Cardiac fibroblast (primary cell): ENCODE measurements at places on chromosomes 7 and 10.
A peak's percentile ranks its signal among the peaks of the same experiment; 100 is the strongest.

DNA sequence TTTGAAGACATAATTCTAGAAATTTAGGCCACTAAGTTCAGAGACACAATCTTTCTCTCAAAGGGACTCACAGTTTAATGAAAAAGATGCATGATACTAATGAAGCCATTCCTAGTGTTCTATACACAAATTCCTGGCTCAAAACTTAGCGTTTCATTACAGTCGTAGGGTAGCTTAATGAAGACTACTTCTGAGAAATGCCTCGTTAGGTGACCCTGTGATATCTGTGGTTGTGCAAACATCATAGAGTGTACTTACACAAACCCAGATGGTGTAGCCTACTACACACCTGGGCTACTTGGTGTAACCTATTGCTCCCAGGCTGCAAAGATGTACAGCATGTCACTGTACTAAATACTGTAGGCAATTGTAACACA, 488 bp upstream of the CHCHD3 start:
- DNase-seq = no peak

GRCh38 chr7:33243319-33243881, 114.0 kb downstream of the BBS9 start:
- peak; percentile 81 for DNase-seq

- DNase-seq = no peak
These were observed 2.0 kb upstream of the LRRC4 start for GRCh38 chr7:128033246-128033645.

- peak; percentile 67 for DNase-seq
These were observed 3.2 kb downstream of the MAFK start for GRCh38 chr7:1533547-1534329.

- DNase-seq = no peak
These were observed 926 bp upstream of the C7orf33 start for GRCh38 chr7:148589640-148590039.

DNA sequence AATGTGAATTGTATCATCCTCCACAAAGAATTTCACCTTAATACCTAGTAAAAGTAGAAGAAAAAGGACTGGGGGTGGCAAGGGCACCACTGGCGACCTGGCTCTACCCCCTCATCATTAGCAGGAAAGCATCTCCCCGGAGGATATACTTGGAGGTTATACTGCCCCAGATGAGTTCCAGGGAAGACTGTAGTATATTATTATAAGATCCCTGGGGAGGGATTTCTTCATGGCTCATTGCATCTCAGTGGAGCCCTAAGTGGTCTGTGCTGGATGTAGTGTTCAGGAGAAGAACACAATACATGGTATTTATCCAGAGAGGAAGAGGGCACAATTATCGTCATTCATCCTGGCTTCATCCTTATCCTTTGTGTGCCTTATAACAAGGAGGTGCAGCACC, 14.2 kb upstream of the DYNC1I1 start:
- no peak for DNase-seq

- DNase-seq = peak; percentile 83
These were observed 8.2 kb upstream of the EFCAB10 start for GRCh38 chr7:105589356-105590077.

- peak; percentile 89 for DNase-seq
These were observed 220.1 kb downstream of the TNS3 start for GRCh38 chr7:47361746-47362215.

GRCh38 chr7:116984917-116985316, 31.6 kb downstream of the ST7 start:
- peak; percentile 58 for DNase-seq

- DNase-seq = no peak
These were observed 39.5 kb downstream of the LHFPL3 start for GRCh38 chr7:104367926-104368325.

DNA sequence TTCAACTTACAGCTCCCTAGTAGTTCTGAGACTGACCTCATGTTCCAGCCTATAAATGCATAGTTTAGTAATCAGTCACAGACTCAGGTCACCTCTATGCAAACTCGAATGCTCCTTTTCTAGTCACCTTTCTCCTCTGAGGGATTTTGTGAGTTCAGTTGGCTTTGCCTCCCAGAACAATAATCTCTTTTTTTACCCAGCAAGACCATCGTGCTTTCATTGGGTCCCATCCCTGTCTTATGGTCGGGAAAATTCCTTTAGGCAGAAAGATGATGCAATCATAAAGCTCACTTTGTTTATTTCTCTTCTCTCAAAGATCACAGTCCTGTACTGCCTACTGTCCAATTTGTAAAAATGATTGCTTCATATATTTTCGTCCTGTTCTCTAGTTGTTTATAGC, 38.4 kb downstream of the TWIST1 start:
- DNase-seq = peak; percentile 46

DNA sequence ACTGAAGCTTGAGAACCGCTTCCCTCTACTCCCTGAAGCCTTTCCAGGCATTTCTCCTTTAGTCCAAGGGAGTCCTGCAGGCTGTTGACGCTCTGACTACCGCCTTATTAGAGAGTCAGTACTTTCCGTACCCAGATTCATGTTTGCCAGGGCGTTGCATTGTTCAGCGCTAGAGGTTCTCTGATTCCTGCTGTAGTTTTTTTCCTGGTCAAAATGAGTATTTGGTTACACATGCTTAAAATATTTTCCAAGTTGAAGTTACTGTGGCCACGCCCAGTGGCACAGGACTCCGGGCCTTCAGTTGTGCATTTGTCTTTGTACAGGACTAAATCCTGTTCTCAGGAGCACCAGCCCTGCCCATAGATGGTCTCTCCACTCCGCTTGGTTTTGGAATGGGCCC, 7.9 kb downstream of the MTURN start:
- DNase-seq = peak; percentile 66

GRCh38 chr7:116543664-116544063, 18.8 kb downstream of the CAV1 start:
- DNase-seq = peak; percentile 80

GRCh38 chr10:132391676-132392020, 5.4 kb upstream of the PWWP2B start:
- DNase-seq = no peak

GRCh38 chr7:2024567-2024918, 208.2 kb downstream of the MAD1L1 start:
- DNase-seq = no peak

DNA sequence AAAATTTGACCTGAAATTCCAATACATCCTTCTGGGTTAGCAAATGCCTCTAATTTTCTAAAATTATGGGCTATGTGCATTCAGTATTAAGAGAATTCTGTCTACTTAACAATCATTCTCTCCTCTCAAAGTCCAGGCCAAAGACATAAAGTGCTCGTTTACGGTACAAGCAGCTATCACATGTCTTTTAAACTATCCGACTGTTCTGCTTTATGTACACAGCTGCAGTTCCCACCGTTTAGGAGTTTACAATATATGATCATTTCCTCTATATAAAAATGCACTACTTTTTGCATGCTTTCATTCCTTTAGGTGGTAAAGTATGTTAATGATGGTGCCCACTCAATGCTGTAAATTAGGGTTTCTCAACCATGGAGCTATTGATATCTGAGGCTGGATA, 34.0 kb downstream of the CDK6 start:
- DNase-seq = no peak

DNA sequence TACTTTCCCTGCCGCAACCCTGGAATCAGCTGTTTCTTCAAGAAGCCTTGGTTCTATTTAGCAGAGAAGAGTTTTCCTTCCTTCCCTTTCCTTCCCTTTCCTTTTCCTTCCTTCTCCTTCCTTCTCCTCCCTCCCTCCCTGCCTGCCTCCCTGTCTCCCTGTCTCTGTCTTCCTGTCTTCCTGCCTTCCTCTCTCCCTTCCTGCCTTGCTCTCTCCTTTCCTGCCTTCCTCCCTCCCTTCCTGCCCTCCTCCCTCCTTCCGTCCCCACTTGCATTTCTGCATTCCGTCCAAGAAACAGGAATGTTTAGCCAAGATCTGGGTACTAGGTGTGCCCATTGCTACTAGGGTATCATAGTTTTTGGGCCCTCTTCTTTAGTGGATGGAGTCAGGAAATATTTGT, 21.9 kb downstream of the SND1 start:
- peak; percentile 22 for DNase-seq

GRCh38 chr10:97771055-97771891, 526 bp downstream of the SFRP5 start:
- peak; percentile 33 for DNase-seq

- DNase-seq = no peak
These were observed 423.2 kb downstream of the CNTNAP2 start for GRCh38 chr7:146539836-146540235.

GRCh38 chr7:149459201-149459539, 1.7 kb downstream of the ZNF777 start:
- DNase-seq = peak; percentile 4

DNA sequence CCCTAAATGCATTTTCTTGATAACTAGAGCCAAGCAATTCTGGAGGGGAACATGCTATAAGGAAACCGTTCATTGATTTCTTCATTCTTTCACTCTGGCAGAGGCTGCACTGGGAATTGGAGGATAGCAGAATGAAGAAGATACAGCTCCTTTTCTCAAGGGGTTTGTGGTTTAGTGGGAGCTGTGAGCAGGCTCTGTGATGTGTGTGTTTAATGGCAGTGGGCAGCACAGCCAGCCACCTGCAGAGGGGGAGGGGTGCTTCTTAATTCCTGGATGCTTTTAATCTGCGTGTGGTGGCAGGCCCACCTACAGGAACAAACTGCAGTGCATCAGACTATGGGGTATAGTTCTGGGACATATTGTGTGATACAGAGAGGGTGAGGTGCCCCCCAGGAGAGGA, 31.9 kb downstream of the RPS24 start:
- DNase-seq = no peak

DNA sequence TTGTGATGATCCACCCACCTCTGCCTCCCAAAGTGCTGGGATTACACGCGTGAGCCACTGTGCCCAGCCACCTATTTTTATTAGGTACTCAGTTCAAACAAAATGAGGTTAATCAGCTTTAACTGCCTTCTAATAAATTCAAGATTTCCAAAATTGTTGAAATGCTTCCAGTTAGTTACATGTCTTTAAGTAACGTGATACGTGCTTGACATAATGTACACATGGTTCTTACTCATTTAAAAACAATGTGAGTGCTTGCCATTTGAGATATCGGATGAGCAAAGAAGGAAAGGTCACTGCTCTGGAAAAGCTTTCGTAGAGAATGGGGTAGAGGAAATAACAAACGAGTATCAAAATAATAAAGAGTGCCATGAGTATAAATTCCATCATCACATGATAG, 83.6 kb downstream of the KMT2E start:
- peak; percentile 91 for DNase-seq

DNA sequence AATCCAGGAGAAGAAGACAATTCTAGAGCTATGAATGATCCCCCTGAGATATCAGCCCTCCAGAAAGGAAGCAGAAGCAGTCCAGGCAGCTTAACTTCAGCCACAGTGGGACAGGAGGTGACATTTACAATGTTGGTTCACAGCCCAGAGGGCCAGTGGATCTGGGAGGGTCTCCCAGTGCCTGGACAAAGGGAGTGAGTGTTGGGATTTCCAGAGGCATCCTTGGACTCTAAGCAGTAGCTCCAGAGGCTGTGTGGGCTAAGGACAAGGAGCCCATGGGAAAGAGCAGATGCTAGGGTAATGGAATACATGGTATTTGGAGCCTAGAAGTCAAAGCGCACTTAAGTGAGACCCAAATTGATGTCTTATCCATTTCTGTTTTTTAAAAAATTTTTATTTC, 97.4 kb upstream of the NUPR2 start:
- no peak for DNase-seq

DNA sequence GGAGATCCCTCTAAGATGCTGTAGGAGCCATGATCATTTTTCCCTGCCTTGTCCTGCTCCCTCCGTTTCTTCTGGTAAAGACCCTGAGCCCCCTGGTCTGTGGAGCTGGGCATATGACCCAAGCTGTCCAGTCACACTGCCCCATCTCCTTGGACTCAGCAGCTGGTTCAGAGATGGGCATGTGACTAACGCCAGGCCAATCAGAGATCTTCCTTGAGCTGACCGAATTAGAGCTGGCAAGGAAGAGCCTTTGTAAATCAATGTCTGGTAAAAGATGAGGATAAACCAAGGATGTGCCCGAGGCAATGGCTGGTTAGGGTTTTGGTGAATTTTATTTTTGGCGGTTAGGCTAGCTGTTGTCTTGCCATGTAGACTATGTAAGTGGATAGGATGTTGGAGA, 173.3 kb downstream of the LCOR start:
- no peak for DNase-seq

DNA sequence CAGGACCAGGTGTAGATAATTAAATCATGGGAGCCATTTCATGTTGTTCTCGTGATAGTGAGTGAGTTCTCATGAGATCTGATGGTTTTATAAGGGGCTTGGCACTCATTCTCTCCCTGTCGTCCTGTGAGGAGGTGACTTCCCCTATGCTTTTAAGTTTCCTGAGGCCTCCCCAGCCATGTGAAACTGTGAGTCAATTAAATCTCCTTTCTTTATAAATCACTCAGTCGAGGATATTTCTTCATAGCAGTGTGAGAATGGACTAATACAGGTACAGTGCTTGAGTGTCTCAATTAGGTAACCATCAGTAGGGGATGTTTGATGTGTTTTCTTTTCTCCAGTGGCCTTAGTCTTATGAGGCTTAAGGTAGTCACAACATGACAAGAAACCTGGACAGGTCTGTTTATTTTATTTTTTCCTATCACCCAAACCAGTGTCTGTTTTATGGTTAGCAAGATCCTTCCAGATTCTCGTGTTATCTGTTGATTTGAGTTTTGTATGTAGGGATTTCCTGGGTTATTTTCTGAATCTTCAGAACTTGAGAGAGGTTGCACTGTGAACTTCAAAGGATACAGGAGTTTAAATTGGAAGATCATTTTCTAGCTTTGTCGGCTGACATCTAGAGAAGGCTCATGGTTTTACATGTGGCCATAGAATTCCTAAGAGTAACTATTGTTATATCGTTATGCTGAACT, 32.1 kb downstream of the UMAD1 start:
- no peak for DNase-seq

- DNase-seq = peak; percentile 3
These were observed 625.8 kb upstream of the SORCS1 start for GRCh38 chr10:107790271-107790670.

GRCh38 chr7:109375823-109376222, 806.1 kb downstream of the DNAJB9 start:
- no peak for DNase-seq

- no peak for DNase-seq
These were observed 7.1 kb downstream of the ZNF736 start for GRCh38 chr7:64320547-64321513.

DNA sequence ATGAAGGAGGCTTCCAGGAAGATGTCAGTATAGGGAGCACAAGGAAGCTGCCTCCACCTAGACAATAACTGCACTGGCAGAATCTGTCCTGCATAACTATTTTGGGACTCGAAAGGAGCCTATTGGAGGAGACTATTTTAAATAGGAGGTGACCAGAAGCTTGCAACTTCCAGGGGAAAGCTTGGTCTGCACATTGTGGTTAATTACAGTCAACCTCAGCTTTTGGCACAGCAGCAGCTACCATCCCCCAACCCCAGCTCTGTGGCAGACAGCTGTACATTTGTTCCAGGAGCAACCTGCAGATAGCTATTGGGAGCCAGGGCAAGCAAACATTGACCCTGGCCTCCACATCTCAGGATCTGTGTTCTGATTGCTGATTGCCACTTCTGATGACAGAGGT, 46.3 kb upstream of the NANOS1 start:
- no peak for DNase-seq
